NCI-H146 (cell line): ENCODE measurements at places on chromosomes 2 and 18.

- DNase-seq: no peak
Measured at GRCh38 chr2:10390369-10390801, 57.7 kb downstream of the ODC1 start.

- DNase-seq: no peak
Measured at GRCh38 chr2:2273421-2273820, 57.7 kb downstream of the MYT1L start.

DNA sequence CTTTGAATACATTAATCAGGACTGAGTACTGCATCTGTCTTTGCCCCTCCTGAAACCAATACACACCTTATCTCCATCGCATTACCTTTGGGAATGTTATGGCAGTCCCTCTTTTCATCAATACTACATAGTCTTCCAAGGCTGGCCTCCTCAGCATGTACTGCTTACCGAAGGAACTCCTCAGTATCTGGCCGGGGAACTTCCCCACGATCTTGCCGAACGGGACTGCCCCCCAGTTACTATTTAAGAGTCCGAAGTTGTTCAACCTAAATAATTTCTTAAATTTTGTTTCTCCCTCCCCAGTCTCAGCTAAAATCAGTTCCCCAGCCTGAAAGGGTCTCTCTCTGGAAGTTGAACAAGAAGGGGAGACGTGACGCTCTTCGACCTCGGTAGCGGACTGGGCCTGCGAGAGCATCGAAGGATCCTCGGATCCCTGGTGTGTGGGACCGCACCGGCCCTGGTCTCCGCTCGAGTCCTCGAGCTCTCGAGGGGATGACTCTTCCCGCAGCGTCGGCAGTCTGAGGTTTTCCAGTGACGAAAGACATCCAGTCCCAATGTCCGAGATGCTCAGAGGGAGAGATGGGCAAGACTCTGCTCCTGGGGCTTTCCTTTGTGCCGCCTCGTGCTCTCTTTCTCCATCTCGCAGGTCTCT is 489 bp downstream of the TRMT61B start:
- peak; percentile 31 for DNase-seq

GRCh38 chr2:19350678-19351401 is 7.6 kb downstream of the OSR1 start:
- DNase-seq: no peak

DNA sequence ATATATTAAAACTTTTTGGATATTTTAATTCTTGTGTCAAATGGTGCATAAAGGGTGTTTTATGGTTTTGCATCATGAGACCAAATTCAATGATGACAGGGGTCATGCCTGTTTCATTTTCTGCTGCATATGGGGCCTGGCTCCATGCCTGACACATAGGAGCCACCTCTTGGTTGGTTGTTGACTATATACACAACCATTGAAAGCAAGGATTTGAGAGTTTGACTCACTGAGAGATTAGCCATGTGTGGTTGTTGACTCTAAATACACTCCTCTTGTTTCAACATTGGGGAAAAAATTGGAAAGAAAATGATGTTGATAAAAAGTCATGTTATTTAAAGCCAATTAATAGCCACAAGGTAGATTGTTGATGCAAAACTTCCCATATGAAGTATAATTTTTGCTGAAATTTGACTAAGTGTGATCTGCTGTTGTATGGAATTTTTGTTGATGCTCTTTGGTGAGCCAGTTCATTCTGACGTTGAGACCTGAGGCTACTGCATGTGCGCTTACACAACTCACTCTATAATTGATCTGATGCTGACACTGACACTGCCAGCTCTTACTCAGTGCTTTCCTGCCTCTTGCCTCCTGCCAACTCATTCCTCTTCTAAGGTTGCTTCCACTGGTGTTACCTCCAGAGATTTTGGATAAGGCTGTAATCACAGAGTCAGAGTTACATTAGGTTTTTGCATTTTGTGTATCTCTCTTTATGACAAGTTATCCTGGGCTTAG is 446.2 kb upstream of the SLC14A2 start:
- DNase-seq: no peak

DNA sequence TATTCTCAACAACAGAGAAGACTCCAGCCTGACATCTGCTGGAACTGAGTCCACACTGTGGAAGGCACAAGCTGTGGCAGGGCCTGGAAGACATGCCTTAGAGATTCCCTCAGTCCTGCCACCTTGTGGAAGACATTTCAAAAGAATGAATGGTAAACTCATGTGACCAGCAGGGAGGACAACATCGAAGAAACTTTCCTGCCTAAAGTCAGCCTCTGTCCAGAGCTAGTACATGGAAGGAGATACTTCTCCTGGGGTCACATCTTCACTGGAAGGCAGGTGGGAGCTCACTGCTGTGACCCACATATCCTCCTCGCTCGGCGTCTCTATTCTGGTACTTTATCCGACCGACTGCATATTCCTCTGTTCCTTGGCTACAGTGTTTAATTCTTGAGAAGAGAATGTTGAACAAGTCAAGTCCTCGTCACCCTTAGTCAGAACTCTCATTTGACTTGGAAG is 59.5 kb downstream of the PUM2 start:
- peak; percentile 34 for DNase-seq

GRCh38 chr2:128196471-128196931 is 105.5 kb downstream of the UGGT1 start:
- peak; percentile 39 for DNase-seq

DNA sequence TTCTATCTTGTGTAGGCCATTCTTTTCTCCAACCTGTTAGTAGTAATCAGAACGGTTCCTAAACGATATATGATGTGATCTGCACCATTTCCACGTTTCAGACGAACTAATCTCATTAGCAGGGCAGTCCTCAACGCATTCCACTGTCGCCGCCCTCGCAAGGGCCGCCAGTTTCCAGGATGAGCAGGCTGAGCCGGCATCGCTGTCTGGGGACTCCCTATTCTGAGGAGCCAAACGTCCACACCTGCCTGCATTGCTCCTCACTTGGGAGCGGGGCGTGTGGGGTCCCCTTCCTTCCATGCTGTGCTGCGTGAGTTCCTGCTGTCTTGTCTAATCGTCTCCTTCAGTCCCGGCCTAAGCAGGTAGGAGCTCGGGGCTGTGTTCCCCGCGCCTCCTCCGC is 76.6 kb downstream of the PSMG2 start:
- no peak for DNase-seq

DNA sequence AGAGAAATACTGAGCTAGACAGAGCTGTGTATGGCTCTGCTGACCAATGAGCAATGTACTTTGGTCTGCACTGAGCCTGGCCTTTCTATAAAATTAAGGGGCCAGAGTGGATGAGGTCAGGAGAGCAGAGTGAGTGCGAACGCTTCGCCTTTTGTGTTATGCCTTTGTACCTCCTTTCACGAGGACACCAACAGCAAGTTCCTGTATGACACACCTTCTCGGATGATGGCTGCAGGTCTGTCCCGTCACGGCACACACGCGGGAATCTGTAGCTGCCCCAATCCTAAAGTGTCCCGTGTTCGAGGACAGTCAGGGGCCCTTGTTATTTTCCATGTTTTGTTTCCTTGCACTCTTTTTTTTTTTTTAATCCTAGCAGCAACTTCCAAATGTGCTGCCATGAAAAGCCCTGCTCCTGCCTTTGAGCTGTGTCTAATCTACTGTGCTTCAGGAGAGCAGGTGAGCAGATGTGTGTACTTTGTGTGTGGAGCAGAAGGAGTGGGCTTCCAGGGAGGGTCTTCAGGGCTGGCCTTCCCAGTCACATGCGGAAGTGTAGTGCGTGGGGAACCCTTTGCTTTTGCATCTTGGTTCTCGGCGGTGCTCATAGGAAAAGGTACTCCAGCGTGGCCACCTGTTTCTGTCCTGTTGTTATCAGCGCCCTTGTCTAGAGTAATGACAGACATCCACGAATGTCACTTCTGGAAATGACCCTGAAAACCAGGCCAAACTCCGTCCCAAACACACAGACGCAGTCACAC is 213.2 kb downstream of the NDUFA10 start:
- DNase-seq: no peak

GRCh38 chr2:237293978-237294377 is 120.0 kb downstream of the COL6A3 start:
- no peak for DNase-seq

DNA sequence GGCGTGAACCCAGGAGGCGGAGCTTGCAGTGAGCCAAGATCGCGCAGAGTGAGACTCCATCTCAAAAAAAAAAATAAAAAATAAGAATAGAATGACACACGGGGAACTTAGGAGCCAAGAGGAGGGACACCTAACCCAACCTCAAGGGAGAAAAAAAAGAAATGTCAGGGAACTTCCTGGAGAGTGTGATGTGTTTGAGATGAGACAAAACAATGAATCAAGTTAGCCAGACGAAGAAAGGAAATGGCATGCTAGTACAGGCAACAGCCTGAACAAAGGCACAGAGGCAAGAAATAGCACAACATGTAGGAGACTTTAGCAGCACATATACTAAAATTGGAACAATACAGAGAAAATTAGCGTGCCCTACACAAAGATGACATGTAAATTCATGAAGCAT is 36.7 kb upstream of the PAPOLG start:
- no peak for DNase-seq

- no peak for DNase-seq
Measured at GRCh38 chr2:133952896-133953295, 301.0 kb upstream of the MGAT5 start.

- DNase-seq: peak; percentile 40
Measured at GRCh38 chr2:86221066-86221684, 21.9 kb downstream of the MRPL35 start.

- no peak for DNase-seq
Measured at GRCh38 chr2:156490466-156490840, 54.3 kb downstream of the GPD2 start.

GRCh38 chr2:181955010-181955409 is 30.6 kb upstream of the PPP1R1C start:
- no peak for DNase-seq

DNA sequence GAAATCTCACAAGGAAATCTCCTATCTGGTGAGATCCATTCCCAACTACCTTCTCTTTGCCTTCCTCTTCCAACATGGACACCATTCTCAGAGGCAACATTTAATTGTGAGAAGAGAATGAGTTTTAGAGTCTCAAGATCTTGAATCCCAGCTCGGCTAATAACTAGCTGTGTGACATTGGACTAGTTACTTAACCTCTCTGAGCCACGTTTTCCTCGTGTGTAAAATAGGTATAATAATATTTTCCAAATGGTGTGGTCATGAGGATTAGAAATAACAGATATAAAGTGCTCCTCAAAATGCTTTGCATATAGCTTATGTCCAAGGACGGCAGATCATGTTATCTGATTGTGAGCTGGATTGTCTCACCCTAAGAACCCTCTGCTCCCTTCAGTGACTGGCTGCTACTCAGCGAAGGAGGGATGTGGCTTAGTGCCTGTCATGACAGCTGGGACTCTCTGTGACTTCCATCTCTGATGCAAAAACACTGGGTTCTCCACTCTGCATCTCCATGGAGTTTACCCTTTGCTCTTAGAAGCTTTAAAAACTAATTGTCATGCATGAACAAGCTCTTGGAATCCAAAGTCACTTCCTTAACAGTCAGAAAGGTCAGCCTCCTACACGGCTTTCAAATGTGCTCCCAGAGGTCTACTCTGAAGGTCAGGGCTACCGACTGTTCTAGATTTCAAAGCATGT is 38.4 kb upstream of the MRPL19 start:
- no peak for DNase-seq

GRCh38 chr2:143264851-143265250 is 135.6 kb downstream of the ARHGAP15 start:
- DNase-seq: no peak

DNA sequence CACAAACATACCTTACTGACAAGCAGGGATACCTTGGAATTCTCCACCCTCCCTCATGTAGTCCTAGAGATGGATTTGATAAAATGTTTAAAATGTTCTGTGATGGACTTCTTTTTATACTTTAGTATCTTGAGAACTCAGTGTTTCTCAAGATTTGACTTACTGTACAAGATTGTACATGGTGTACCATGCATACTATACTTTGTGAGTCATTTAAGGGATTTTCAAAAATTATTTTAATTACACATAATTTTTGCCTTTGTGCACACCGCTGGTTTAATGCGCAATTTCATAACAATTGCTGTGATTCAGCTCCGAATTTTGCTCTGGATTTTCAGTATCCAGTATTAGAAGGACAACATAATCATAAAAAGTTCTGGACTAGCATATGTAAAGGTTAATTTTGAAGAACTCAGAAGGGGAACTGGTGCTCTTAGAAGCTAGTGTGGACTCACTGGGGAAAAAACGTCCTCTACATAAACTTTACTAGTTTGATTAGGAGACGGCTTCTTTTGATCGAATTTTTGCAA is 78.6 kb upstream of the ACSL3 start:
- no peak for DNase-seq
